ENCODE measurements at places on chromosomes 6 and 20.
A peak's percentile ranks its signal among the peaks of the same experiment; 100 is the strongest.

DNA sequence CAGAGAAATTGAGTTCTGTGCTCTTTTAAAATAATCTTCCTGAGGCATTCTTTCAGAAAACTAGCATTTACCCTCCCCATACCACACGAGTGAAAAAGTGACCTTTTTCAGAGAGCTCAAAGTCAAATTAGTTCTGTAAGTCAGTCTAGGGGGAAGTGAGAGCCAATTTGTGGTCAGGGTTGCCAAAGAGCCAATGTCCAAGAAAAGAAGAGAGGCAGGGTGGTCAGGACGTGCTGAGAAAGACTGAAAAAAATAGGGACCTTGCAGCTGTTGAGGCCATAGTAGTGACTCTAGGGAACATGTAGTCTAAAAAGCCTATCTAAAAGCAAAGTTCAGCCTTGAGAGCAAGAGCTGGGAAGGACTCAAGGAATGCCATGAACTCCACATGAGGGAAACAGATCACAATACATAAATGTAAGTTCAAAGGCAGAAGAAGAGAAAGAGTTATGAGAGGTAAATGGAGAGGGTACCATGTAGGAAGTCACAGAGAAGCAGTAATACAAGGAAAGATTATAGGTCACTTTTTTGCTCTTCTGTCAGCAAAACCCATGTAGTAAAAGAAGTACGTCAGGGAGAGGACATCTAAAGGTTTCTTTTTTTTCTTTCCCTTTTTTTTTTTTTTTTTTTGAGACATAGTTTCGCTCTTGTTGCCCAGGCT, 565.1 kb upstream of the FLRT3 start:
- no peaks in the 10 kb centered on the region for H3K27me3 ChIP-seq
- no peaks in the 10 kb centered on the region for H3K4me1 ChIP-seq
- H3K27ac ChIP-seq, result no peak overlapping the region
- H3K4me3 ChIP-seq, result no peak overlapping the region

- H3K4me1 ChIP-seq, result peaks cover 5% of the 10 kb centered on the region
- H3K27ac ChIP-seq, result no peak overlapping the region
- no peak overlapping the region for H3K4me3 ChIP-seq
- H3K36me3 ChIP-seq, result no peaks in the 10 kb centered on the region
Observed at GRCh38 chr6:153956808-153957207, 82.2 kb upstream of the OPRM1 start.

DNA sequence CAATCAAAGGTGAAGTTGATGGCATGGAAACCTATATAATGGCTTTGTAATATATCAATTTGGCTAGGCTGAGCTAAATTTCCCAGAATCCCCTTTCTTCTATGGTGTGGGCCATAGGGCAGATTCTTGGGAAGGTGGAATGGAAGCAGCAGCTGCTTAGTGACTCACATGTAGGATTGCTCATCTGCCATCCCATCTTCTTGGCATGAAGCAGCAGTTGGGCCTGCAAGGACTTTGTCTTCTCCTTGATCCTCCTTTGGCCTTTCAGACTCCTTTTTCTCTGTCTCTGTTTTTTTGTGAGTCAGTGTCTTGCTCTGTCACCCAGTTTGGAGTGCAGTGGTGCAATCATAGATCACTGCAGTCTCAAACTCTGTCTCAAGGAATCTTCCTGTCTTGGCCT, 52.6 kb upstream of the CEP162 start:
- DNase-seq, result no peak
- no peaks in the 10 kb centered on the region for H3K36me3 ChIP-seq
- no peak overlapping the region for H3K4me3 ChIP-seq
- H3K27ac ChIP-seq, result no peak overlapping the region
- no peaks in the 10 kb centered on the region for H3K4me1 ChIP-seq

- H3K36me3 ChIP-seq, result no peaks in the 10 kb centered on the region
- DNase-seq, result no peak
- H3K27me3 ChIP-seq, result no peaks in the 10 kb centered on the region
- peak overlapping the region; percentile 83 for H3K27ac ChIP-seq
Observed at GRCh38 chr20:44601801-44602204, 19.4 kb downstream of the PKIG start.

DNA sequence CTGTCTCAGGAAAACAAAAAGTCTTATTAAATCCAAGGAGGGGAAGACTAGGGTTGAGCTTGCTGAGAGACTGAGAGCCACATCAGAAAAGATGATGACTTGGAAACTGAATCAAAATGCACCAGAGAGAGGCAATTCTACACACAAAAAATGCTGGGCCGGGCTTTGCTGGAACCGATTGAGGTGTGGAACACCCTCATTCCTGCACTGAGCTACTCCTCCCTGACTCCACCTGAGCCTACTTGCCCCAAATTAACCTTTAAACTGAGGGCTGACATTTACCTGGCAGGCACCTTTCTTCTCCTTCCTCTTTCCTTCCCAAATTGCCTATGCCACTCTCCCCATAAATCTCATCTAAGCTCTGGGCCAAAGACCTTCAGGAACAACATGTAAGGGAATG, 40.8 kb upstream of the MBOAT1 start:
- H3K36me3 ChIP-seq, result no peaks in the 10 kb centered on the region
- H3K27me3 ChIP-seq, result no peaks in the 10 kb centered on the region
- no peaks in the 10 kb centered on the region for H3K4me1 ChIP-seq
- H3K4me3 ChIP-seq, result no peak overlapping the region

DNA sequence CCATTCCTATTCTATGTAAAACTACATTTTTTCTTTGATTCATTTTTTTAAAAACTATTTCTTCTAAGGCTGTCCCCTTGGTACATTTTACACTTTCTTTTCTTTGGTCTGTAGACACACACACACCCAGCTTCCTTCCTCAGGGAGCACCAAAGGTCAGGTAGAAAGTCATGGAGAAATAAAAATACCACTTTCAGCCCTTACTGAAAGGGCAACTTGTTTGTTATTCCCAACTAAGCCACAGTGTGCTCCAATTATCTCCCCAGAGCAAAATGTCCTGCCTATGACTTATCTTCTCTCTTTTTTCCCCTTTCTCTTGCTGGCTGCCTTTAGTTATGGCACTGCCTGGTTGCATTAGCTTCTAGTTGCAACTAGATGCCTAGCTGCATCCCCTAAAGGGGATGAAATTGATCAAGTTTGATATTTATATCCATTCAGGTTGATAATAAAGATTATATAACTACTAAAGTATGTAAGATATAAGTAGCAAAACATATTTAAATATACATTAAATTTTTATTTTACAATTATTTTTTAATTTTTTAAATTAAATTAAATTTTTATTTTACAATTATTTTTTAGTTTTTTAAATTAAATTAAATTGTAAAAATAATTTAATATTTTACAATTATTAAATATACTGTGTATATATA, 21.6 kb upstream of the LRRC1 start:
- H3K4me3 ChIP-seq, result no peak overlapping the region
- DNase-seq, result no peak

DNA sequence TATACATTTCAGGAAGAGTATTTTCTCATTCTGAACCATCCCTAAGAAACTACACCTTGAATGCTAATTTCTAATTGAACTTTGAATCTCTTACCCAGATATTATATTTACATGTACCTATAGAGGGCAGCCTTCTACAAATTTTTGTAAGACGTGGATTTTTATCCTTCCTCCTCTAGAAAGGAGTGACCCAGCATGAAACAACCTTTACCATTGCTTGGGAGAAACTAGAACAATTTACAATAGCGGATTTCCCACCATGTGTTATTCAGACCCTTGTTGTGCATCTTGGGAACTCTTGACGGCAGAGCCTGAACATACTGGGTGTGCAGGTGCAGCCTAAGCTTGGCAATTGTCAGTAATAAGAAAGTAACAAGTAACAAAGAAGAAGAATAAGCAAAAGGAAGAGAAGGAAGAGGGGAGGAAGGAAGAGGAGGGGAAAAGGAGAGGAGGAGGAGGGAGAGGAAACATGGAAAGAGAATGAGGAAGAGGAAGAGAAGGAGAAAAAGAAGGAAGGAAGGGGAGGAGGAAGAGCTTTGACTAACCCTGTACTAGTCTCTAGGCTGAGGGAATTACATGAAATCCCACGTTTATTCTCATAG, 10.8 kb upstream of the TAAR1 start:
- H3K36me3 ChIP-seq, result no peaks in the 10 kb centered on the region
- no peak overlapping the region for H3K4me3 ChIP-seq
- H3K27ac ChIP-seq, result no peak overlapping the region
- H3K27me3 ChIP-seq, result no peaks in the 10 kb centered on the region
- no peaks in the 10 kb centered on the region for H3K4me1 ChIP-seq
